Kasumi-1 (cell line): ENCODE measurements at places on chromosomes 6 and 20.

GRCh38 chr6:106555767-106556166 lies 73.5 kb downstream of the RTN4IP1 start:
- DNase-seq = no peak

DNA sequence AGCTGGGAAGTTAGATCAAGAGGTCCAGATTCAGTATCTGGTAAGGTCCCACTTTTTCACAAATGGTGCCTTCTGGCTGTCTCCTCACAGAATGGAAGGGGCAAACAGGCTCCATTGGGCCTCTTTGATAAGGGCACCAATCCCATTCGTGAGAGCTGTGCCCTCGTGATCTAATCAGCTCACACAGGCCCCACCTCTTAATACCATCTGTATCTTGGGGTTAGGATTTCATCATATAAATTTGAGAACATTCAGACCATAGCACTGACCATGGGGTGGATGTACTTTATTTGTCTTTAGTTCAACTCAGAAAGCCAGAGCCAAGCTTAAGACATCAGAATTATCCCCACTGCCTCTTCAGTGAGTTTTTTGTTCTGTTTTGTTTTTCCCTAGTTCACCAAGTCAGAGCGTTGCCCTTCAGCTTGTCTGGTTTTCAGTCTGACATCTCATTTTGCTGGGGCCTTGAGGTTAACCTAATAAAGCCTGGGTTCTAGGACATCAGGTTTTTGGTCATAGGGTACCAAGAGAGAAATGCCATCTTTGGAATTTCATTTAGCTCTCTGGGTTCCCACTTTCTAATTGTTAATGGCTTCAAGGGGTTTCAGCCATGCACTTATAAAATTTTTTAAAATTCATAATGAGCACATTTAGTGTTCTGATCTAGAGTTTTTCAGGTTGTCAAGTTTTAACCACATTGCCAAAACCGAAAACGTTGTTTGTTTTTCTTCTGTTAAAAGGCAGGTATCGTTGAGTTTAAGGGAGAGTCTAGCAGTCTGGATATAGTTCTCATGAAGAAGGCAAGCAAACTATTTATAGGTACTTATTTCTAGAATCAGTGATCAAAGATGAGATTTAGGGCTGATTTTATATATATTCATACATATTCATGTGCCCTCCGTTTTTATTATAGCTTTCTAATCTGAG lies 19.0 kb downstream of the SENP6 start:
- DNase-seq = no peak

GRCh38 chr6:45421709-45422502 lies 44.2 kb upstream of the SUPT3H start:
- peak; percentile 71 for DNase-seq

DNA sequence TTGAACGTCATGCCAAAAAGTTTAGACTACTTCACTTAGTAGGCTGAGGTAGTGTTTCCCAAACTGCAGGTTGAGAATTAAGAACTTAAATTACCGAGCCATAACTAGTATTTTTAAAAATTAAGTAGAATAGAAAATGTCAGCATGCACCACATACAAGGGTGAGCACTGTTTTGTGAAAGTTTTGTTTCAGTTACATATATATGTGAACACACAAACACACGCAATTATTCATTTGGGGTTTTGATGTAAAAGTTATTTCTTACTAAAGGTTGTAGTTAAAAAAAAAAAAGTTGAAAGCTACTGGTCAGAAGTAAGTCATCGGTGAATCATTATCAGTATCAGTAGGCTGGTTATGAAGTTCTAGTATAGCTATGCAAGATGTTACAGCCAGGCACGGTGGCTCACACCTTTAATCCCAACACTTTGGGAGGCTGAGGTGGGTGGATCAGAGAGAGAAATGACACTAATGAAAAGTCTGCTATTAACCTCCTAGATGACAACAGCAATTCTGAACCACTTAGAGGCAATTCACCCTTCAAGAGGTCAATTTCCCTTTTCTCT lies 24.1 kb downstream of the FASTKD5 start:
- DNase-seq = no peak

GRCh38 chr20:59429396-59429795 lies 129.0 kb downstream of the EDN3 start:
- DNase-seq = no peak

GRCh38 chr6:39416026-39416425 lies 93.5 kb upstream of the KCNK16 start:
- no peak for DNase-seq

- no peak for DNase-seq
Measured at GRCh38 chr6:43124481-43124880, 46.6 kb upstream of the SRF start.
